ENCODE measurements at places on chromosomes 6 and 20. TPM values are rescaled to one million over a fixed set of nuclear protein-coding genes. Genes with fewer than 3 reads are reported as not detected.

GATA5 gene
- not detected for total RNA-seq

PRSS16 gene
- 10.9 TPM for total RNA-seq

TMC2 gene
- total RNA-seq: 0.26 TPM

DNA sequence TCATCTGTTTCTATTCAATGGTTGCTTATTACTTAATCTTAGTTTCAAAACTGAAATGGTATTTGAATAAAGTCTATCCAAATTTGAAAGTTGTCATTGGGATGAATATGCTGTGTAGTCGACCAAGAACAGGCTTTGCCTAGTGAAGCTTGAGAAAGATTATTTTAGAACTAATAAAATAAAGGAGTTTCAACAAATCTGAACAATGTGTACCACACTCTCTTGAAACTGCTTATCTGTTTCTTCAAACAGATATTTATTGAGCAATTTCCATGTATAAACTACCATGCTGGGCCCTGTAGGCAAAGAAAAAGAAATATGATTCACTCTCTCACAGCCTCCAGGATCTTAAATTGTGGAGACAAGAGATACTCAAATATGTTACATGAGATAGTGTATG, 174.4 kb downstream of the OGFRL1 start:
- no peak overlapping the region for H3K4me3 ChIP-seq
- H3K4me1 ChIP-seq: no peaks in the 10 kb centered on the region
- H3K36me3 ChIP-seq: no peaks in the 10 kb centered on the region
- H3K27ac ChIP-seq: no peak overlapping the region

DNA sequence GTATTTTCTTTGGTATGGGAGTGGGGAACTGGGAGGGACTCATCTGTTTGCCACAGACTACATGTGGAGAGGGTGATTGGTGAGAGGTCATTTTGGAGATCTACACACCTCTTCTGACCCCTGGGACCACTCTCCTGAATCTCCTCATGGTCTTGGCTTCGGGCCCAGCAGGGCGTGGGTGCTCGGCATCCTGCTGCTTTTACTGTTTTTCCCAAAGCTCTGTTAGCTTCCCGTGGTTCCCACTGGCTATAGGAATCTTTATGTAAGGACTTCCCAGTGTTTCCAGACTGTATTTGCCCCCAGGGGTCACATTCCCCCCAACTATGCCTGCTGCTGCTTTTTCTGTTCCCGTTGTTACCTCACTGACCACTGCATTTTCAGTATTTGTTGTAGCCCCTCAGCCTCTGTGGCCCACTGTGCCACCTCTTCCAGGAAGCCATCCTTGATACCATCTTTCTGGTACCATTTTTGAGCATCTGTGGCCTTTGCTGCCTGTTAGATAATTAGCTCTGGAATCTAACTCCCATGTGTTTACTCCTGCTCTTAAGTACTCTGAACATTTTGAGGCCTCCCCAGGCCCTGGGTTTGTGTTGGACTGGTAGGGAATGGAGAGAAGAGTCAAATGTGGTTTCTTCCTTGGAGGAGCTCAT, 14.9 kb downstream of the PLCG1 start:
- H3K4me3 ChIP-seq: no peak overlapping the region
- no peak for DNase-seq
- peaks cover 14% of the 10 kb centered on the region for H3K4me1 ChIP-seq
- H3K36me3 ChIP-seq: no peaks in the 10 kb centered on the region
- no peaks in the 10 kb centered on the region for H3K27me3 ChIP-seq

- H3K4me1 ChIP-seq: no peaks in the 10 kb centered on the region
- no peak overlapping the region for H3K4me3 ChIP-seq
Observed at GRCh38 chr6:125486881-125487280, 185.1 kb upstream of the HDDC2 start.

- H3K4me3 ChIP-seq: no peak overlapping the region
- H3K27me3 ChIP-seq: peaks cover 2% of the 10 kb centered on the region
- no peaks in the 10 kb centered on the region for H3K4me1 ChIP-seq
- H3K27ac ChIP-seq: no peak overlapping the region
Observed at GRCh38 chr6:27237089-27237803, 10.3 kb upstream of the PRSS16 start.

GRCh38 chr6:15326067-15326614, 80.3 kb downstream of the JARID2 start:
- H3K27me3 ChIP-seq: no peaks in the 10 kb centered on the region
- no peak for DNase-seq
- no peak overlapping the region for H3K27ac ChIP-seq
- H3K36me3 ChIP-seq: no peaks in the 10 kb centered on the region
- peaks cover 32% of the 10 kb centered on the region for H3K4me1 ChIP-seq

GRCh38 chr6:26130581-26131249, 43.5 kb downstream of the HFE start:
- H3K36me3 ChIP-seq: no peaks in the 10 kb centered on the region
- H3K27me3 ChIP-seq: no peaks in the 10 kb centered on the region
- no peak for DNase-seq
- no peak overlapping the region for H3K4me3 ChIP-seq
- no peak overlapping the region for H3K27ac ChIP-seq

DNA sequence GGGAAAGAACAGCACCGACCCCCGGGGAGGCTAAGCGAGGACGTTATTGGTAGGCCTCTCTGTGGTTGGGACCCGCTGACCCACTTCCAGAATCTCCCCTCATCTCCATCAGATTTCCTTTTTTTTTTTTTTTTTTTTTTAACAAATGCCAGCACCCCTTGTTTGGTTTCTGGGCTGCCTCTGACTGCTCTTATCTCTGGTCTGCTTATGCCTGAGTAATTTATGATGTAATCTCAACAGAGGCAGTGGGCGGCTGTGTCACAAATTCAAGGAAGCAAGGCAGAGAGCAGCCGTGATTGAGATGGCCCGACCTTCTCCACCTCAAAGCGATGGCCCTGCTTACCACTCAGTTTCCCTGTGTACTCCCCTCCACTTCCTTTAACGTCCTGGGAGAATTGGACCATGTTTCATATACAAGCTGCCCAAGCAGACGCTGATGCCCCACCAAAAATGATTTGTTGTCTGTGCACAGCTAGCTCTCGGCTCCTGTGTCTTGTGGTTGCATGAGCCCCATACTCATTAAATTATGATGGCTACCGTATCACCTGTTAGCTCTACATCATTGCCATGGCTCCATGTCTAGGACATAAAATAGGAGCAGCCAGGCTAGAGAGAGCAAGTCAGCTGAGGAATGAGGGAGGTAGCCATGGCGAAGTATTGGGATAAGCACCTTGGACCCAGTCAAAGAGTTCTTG, 98.1 kb downstream of the ZNF217 start:
- H3K27me3 ChIP-seq: no peaks in the 10 kb centered on the region
- H3K27ac ChIP-seq: no peak overlapping the region
- DNase-seq: no peak
- H3K4me3 ChIP-seq: no peak overlapping the region
- no peaks in the 10 kb centered on the region for H3K4me1 ChIP-seq

GRCh38 chr6:7684843-7685242, 41.1 kb upstream of the BMP6 start:
- H3K27ac ChIP-seq: no peak overlapping the region
- no peaks in the 10 kb centered on the region for H3K27me3 ChIP-seq
- DNase-seq: no peak
- H3K4me1 ChIP-seq: peaks cover 8% of the 10 kb centered on the region
- no peak overlapping the region for H3K4me3 ChIP-seq

C20orf202 gene
- not detected for total RNA-seq

NEURL2 gene
- total RNA-seq: 5.2 TPM

COL11A2 gene
- 2.3 TPM for total RNA-seq

KIAA0408 gene
- 1.3 TPM for total RNA-seq

SLC22A16 gene
- total RNA-seq: not detected

Data from body of pancreas (tissue), 4 donors.